ENCODE measurements at places on chromosomes 1 and 21.

DNA sequence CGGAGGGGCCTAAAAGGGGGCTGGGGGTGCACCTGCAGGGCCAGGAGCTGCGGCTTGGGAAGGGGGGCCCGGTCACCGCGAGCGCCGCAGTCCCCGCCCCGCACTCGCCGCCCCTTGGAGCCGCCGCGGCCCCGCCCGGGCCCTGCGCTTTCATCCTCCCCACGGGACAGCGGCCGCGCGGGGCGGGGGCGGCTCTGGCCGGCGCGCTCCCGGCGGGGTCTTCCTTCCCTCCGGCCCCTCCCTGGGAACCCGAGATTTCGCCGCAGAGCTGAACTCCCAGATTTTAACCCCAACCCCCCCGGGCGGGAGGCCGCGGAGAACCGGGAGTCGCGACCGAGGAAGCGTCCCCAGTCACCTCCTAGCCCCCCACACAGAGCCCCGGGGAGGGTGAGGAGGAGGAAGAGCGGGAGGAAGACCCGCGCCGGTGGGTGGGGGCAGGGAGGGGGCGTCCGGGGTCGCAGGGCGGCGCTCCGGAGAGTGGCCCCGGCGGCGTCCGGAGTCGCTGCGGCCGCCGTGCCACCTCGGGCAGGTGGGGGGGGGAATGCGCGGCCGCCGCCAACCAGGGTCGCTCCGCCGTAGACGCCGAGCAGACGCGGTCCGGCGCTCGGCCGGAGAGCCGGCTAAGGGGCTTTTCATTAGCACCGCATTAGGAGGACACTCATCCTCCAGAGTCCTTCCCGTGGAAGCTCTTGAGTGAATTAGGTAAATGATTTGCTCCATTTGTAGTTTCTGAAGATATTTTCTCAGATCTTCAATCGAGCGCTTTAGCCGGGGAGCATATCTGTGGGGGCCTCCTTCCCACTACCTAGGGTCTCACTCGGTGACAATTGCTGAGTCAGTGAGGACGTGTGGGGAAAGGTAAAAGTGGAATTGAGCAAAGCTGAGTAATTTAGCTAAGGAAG is 31.6 kb upstream of the NFIA start:
- peaks cover 45% of the 10 kb centered on the region for H3K27me3 ChIP-seq
- no peak overlapping the region for H3K27ac ChIP-seq
- no peaks in the 10 kb centered on the region for H3K36me3 ChIP-seq
- peak overlapping the region; percentile 61 for H3K4me3 ChIP-seq

DNA sequence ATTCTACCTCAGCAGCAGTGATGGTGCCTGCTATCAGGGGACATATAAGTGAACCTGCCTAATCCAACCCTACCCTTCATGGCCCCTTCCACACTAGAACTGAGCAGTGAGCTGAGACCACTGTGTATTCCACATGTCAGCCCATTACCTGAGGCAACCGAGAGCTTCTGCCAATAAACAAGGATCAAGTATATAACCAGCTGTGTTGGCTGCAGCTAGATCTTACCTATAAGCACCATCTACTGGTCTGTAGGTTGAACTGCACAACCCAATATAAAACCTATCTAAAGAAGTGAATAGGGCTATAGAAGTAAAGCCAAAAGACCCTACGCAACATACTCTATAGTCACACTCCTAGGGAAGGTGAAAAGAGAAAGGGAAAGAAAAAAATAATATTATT is 376.9 kb downstream of the HHIPL2 start:
- no peaks in the 10 kb centered on the region for H3K27me3 ChIP-seq
- H3K36me3 ChIP-seq, result no peaks in the 10 kb centered on the region
- no peak overlapping the region for H3K4me3 ChIP-seq
- no peak overlapping the region for H3K27ac ChIP-seq
- DNase-seq, result peak; percentile 70

- H3K4me1 ChIP-seq, result peaks cover 3% of the 10 kb centered on the region
- H3K36me3 ChIP-seq, result peaks cover 15% of the 10 kb centered on the region
- H3K27ac ChIP-seq, result no peak overlapping the region
These were observed 29.5 kb downstream of the C21orf91 start for GRCh38 chr21:17789656-17790055.

GRCh38 chr1:51433269-51433971 is 85.6 kb downstream of the EPS15 start:
- no peak overlapping the region for H3K27ac ChIP-seq
- H3K36me3 ChIP-seq, result peaks cover 8% of the 10 kb centered on the region
- no peak for DNase-seq

- no peaks in the 10 kb centered on the region for H3K27me3 ChIP-seq
- no peak overlapping the region for H3K27ac ChIP-seq
- no peaks in the 10 kb centered on the region for H3K36me3 ChIP-seq
- DNase-seq, result no peak
These were observed 96.3 kb upstream of the DPYD start for GRCh38 chr1:98017184-98017583.

GRCh38 chr1:219699870-219700269 is 87.0 kb upstream of the ZC3H11B start:
- peak; percentile 74 for DNase-seq
- H3K27ac ChIP-seq, result no peak overlapping the region
- H3K27me3 ChIP-seq, result no peaks in the 10 kb centered on the region
- no peaks in the 10 kb centered on the region for H3K36me3 ChIP-seq

GRCh38 chr1:110321846-110322245 is 17.3 kb upstream of the RBM15 start:
- no peak overlapping the region for H3K4me3 ChIP-seq
- no peak for DNase-seq
- no peak overlapping the region for H3K27ac ChIP-seq
- no peaks in the 10 kb centered on the region for H3K36me3 ChIP-seq
- no peaks in the 10 kb centered on the region for H3K4me1 ChIP-seq

DNA sequence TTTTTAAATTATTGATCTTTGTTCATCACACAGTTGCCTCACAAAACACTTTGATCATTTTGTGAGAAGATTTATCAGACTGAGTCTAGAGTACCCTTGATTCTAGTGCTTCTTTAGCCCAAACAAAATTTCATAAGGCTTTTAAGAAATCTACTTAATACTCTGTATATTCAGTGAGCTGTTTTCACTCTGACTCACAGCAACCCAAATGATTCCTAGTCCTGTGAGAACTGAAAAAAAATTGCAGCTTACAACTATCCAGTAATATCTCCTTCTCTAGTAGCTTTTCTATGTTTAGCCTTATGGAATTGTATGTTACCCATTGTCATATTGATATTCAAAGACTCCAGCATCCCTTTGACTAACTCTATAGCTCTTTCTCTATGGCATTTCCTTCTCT is 915.6 kb downstream of the AMY1C start:
- no peaks in the 10 kb centered on the region for H3K36me3 ChIP-seq
- H3K27me3 ChIP-seq, result no peaks in the 10 kb centered on the region
- H3K27ac ChIP-seq, result no peak overlapping the region
- no peak for DNase-seq

- H3K27me3 ChIP-seq, result peaks cover 3% of the 10 kb centered on the region
- H3K27ac ChIP-seq, result no peak overlapping the region
- H3K4me3 ChIP-seq, result no peak overlapping the region
- DNase-seq, result no peak
- no peaks in the 10 kb centered on the region for H3K4me1 ChIP-seq
These were observed 40.7 kb upstream of the PDE4B start for GRCh38 chr1:65751961-65752360.

DNA sequence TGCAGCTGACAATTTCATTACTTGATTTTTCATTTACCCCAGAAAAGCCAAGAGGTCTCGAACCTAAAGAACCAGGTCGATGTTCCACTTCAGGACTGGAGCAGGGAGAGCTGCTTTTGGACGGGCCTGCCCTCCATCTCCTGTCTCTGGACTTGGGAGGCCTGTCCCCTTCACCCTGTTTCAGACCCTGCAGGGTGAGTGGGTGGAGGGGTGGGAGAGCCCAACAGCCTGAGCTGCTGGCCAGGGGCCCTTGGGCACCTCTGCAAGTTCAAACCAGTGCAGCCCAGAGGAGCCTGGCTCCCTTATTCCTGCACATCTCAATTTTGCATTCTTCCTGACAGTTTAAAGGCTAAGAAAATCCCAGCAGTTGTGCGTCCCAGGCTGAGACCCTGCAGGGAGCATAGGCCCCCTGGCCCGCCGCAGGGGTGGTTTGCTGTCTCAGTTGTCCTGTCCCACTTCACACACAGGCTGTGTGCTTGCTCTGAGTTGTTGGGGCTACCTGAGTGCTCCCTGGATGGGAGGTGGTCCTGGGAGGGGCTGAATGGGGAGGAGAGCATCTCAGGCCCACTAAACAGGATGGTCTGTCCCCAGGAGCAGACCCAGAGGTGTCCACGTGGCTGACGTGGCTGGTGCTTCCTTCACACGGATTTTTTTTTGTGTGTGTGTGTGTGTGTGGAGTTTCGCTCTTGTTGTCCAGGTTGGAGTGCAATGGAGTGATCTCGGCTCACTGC is 443.7 kb downstream of the PTPRU start:
- no peak overlapping the region for H3K27ac ChIP-seq
- H3K4me3 ChIP-seq, result no peak overlapping the region
- DNase-seq, result no peak
- H3K4me1 ChIP-seq, result peaks cover 4% of the 10 kb centered on the region
- no peaks in the 10 kb centered on the region for H3K36me3 ChIP-seq
- no peaks in the 10 kb centered on the region for H3K27me3 ChIP-seq

DNA sequence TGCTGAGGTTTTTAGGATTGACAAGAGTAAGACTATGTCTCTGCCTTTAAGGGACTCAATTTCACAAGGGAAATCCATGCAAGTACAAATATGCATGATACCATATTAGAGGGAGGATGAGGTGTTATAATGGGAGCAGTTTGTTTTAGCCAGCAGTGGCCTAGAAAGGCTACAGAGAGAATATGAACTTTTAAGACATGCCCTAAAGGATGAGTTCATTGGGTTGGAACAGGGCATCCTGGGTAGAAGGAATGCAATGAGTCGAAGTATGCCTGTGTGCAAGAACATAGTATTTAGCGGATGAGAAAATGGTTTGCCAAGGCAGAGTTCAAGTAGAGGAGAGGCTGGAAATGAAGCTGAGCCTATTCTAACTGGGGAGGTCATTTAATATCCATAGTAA is 32.6 kb upstream of the LEPR start:
- no peaks in the 10 kb centered on the region for H3K27me3 ChIP-seq
- no peak for DNase-seq
- H3K36me3 ChIP-seq, result no peaks in the 10 kb centered on the region
- no peak overlapping the region for H3K4me3 ChIP-seq
- no peak overlapping the region for H3K27ac ChIP-seq

DNA sequence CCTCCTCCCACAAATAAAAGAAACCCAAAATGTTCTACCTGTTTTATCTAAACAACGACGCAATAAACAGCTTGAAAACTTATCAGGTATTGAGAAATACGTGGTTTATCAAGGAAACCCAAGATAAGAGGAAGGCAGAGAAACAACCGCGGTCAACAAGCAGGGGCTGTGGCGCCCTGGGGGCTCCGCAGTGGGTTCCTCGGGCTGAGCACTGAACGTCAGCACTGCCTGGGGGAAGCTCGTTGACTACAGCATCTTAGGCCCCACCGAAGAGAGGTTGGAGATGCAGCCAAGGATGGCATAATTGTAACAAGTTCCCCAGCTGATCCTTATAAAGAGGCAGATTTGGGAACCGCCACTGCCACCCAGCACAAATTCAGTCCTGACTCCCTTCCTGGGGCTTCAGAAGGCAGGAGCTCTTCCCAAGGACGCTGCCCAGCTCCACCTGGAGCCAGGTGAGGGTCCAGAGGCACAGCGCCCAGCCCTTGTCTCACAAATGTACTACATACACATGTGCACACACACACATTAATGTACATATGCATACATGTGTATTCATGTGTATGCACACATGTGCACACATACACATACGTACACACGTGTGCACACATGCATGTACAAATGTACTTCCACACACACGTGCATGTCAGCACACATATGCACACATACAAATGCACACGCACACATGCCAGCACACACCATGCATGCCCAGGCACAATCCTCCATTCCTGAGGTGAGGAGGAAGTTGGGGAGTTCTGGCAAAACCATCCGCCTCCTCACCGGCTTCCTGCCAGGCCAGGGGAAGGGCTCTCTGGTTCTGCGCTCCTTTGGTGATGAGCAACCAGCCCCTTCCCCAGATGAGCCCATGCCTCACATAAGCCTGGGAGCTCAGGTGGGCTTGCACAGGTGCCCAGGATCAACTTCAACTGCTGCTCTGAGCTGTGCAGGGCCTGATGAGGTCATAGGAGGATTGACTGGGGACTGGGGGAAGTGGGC is 251.1 kb downstream of the NPHP4 start:
- H3K27ac ChIP-seq, result no peak overlapping the region
- H3K4me3 ChIP-seq, result no peak overlapping the region
- H3K36me3 ChIP-seq, result no peaks in the 10 kb centered on the region
- H3K4me1 ChIP-seq, result no peaks in the 10 kb centered on the region

- H3K36me3 ChIP-seq, result no peaks in the 10 kb centered on the region
- peaks cover 5% of the 10 kb centered on the region for H3K4me1 ChIP-seq
- no peaks in the 10 kb centered on the region for H3K27me3 ChIP-seq
- no peak for DNase-seq
- no peak overlapping the region for H3K4me3 ChIP-seq
These were observed 104.0 kb downstream of the NIBAN1 start for GRCh38 chr1:184870319-184870718.

GRCh38 chr1:55147524-55147923 is 67.6 kb downstream of the USP24 start:
- H3K4me3 ChIP-seq, result no peak overlapping the region
- no peaks in the 10 kb centered on the region for H3K27me3 ChIP-seq
- peaks cover 17% of the 10 kb centered on the region for H3K36me3 ChIP-seq
- DNase-seq, result no peak
- no peak overlapping the region for H3K27ac ChIP-seq
- H3K4me1 ChIP-seq, result peaks cover 2% of the 10 kb centered on the region

- DNase-seq, result peak; percentile 18
- no peak overlapping the region for H3K27ac ChIP-seq
- no peaks in the 10 kb centered on the region for H3K36me3 ChIP-seq
- H3K4me3 ChIP-seq, result no peak overlapping the region
- peaks cover 4% of the 10 kb centered on the region for H3K4me1 ChIP-seq
These were observed 6.4 kb upstream of the LRRC8B start for GRCh38 chr1:89518221-89518631.

DNA sequence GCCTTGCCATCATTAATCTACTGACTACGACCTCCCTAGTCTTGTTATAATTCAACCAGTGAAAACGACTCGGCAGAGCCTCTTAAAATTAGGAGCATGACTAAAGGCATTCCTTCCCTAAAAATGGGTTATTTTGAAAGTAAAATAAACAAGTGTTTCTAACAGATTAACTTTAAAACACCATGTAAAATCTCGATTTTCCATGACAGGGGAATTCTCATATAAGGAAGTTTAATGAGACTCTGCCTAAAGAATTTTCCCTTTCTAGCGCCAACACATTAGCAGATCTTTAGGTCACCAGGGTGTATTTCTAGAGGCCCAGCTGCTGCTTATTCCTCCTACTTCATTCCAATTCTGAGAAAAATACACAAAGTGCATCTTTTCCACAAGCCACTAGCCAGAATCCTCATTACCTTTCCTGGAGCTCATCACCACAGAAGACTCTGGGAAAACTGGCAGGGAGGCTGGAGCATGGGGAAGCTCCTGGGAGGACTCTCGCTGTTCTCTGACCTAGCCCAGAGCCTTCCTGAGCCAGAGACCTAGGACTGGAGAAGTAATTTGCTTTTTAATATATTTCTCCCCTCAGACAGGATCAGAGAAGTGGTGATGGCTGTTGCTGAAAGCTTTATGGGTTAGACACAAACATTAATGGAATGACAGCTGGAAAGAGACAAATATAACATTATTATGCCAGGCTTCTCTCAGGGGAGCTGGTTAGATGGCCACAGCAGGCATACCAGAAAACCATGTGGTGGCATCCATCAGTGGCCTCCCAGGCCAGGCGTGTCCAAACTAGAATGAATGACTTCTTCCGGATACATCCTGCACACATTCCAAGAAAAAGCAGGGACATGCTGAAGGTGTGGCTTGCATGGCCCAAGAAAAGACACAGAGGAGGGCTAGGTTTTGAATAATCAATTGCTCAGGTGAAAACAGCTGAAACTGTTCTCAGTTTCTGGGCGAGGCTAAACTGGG is 63.6 kb upstream of the CTTNBP2NL start:
- no peaks in the 10 kb centered on the region for H3K36me3 ChIP-seq
- no peak overlapping the region for H3K4me3 ChIP-seq
- H3K27ac ChIP-seq, result no peak overlapping the region
- no peak for DNase-seq
- H3K27me3 ChIP-seq, result peaks cover 34% of the 10 kb centered on the region
- H3K4me1 ChIP-seq, result no peaks in the 10 kb centered on the region
